ENCODE measurements at places on chromosomes 12 and 14.

GRCh38 chr12:39327510-39327909 is 115.4 kb downstream of the KIF21A start:
- DNase-seq, result no peak

DNA sequence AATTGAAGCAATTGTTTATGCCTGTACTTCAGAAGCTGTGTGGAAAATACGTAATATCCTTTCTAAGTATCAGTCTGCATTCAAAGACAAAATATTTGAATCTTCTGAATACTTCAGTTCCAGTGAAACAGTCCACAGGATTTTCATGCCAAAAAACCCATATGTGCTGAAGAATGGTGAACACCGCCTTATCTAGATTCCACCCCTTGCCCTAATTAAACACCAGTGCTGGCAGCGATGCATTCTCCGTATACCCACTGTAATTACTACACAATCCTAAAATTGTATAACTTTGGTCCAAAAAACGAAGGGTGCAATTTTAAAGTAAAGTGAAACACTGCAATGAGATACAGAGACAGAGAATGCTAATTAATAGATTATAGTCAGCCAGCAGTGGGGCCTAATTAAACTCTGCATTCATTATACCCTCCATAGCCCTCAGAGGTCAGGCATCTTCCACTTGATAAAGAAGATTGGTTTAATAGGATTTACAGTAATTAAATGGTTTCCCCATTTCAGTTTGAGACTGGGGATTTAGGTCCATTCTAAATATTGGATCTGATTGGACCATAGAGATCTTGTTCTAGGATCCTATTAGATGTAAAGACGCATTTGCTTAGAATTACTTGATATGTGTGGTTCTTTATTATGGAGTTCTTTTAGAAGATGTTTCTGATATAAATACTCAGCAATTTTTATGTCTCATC is 43.9 kb downstream of the ERC1 start:
- DNase-seq, result no peak

DNA sequence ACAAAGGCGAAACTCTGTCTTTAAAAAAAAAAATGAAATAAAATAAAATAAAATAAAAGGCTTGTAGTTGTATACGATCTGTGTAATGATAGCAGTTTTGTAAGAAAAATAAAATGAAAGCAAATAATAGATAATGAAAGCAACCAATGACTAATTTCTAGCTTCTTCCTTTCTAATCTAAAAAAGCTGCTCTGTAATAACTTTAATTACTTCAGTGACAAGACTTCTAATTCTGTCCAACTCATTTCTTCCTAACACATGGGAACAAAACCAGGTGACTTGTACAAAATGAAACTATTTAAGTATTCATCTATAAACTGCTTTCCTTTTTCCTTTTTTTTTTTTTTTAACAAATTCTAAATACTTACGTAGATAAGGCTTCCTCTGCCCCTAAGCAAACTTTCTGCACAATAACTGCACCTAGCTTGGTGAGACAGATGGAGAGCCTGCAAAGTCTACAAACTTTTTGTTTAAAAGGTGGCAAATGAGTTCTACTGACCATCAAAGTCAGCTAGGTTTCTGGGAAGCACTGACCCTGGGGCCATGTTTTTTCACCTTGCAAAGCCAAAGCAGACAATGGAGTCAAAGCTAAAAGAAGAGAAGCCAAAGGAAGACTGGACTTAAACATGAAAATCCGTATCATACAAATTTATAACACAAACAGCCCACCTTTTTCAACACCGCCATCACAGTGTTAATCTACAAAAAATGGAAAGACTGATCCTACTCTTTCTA is 28.2 kb downstream of the DENND5B start:
- no peak for DNase-seq

DNA sequence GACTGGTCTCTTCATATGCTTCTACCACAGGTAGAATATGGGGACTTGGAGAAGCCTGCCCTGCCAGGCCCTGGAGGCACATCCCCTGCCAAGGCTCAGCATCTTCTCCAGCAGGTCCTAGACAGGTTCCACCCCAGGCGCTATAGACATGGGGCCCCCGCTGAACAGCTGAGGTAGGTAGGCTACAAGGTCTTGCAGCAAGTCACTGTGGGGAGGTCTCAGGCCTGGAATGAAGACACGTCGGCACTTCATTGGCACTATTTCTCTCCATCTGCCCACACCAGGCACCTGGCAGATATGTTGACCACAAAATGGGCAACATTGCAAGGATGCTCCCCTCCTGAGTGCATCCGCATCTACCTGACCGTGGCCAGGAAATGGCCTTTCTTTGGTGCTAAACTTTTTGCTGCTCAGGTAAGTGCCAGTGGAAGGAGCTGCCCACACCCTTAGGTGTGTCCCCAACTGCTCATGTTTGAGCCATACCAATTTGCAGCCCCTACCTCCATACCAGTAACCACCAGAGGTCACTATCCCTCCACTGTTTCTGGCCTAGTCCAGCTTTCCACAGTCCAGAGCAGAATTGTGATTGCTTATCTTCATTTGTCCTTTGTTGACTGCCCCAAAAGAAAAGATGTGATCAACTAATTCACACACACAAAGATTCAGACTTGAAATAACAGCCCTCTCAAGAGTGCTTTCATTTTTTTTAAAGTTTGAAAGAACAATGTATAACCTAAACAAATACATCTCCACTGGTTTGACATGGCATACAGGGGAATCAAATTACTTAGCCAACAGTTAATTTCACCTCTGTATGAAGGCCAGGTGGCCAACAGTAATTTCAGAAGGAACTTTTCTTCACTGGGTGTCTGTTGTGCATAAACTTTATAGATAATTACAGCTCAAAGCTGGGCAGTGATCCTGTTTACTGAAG is 16.1 kb downstream of the PIGH start:
- no peak for DNase-seq

DNA sequence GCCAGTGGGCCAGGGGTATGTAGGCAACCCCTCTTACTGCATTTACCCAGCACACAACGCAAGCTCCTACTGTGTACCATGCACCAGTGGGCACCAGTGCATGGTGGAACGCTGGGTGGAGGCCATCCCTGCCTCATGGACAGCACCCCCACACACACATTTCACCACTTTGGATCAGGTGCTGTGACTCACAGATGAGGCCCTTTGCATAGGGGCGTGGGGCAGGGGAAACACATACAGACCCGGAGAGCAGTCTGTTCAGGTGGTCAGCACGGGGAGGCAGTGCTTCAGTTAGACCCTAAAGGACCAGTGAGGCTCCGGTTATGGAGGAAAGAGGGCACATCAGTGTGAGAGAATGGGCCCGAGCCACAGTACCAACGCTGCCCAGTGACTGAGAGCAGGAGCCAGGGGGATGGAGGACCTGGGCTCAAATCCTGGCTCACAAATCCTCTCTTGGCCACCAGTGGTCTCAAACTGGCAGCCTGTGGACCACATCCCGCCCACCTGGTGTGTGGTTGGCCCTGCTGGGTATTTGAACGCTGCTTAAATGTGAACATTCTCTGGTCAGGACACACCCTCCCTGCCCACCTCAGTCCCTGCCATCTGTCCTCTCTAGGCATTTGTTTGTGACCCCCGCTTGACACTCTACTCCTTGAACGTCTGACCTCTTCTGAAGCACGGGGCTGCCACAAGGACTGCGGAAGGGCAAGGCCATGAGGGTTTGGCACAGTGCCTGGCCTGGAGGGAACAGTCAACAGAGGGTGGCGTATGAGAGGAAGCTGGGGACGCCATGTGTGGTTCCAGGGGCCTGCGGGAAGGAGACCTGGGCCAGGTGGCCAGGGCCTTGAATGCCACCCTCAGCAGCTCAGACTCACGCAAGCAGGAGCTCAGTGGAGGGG is 46.7 kb downstream of the FAM222A start:
- DNase-seq, result no peak

GRCh38 chr12:45349916-45350315 is 134.0 kb downstream of the ANO6 start:
- DNase-seq, result no peak

DNA sequence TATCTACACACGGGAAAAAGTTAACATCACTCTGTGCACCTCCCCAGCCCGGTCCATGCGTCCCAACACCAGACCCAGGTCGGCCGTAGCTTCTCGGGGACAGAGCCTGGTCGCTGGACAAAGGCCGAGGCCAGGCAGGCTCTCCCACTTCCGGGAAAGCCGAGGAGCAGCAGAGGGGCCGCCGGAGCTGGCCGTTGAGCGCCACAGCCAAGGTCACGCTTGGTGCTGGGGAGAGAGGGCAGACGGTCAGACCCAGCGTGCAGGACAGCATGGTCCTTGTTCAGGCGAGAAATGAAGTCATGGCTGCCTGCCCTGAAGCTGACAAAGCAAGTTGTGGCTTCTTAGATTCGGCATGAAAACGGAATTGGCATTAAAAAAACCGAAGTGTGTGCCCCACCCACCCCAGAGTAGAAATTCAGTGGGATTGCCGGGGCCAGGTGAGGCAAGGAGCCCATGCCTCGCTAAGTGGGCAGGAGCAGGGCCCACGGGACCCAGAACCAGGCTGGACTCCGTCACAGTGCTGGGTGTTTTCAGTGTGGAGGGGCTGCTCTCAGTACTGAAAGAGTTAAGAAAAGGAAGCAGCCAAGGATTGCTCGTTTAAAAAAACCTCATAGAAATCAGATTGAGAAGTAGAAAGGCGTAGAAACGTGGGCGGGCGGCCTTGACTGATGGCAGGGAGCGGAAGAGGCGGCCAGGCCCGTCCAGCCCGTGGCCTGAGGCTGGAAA is 4.3 kb downstream of the ARL6IP4 start:
- no peak for DNase-seq

DNA sequence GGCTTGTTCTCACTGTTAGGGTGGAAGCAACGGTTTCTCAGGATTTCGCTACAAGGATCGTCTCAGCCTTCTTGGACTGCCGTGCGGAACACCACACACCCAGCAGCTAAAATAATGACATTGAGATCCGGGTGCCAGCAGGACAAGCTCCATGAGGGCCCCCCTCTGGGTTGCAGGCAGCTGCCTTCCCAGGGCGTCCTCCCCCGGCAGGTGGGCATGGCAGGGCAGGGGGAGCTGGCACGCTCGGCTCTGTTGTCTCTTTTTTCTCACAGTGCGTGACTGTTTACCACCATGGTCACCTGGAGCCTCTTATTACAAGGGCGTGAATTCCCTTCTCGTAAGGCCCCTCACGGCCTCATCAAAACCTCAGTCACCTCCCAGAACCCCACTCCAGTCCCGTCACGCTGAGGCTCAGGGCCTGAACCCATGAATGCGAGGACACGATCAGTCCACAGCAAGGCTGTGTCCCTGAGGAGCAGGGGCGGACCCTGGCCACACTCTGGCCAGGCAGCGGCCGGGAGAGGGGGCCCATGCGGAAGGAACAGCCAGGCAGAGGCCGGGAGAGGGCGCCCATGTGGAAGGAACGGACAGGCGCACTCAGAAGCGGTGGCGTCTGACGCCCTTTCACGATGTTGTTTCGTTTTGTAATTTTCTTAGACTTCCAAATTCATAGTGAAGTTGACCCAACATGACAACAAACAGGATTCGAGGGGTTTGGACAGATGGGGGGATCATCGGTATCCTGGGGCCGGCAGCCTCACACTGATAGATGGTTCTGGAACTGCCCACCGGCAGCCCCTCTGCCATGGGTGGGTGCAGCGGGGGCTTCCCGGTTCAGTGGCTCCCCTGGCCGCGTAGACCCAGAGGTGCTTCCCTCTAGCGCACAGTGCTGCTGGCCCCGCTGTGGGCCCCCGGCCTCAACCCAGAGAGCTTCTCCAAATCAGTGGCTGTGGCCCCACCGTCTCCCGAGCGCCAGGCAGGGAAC is 10.0 kb downstream of the LRCOL1 start:
- no peak for DNase-seq

DNA sequence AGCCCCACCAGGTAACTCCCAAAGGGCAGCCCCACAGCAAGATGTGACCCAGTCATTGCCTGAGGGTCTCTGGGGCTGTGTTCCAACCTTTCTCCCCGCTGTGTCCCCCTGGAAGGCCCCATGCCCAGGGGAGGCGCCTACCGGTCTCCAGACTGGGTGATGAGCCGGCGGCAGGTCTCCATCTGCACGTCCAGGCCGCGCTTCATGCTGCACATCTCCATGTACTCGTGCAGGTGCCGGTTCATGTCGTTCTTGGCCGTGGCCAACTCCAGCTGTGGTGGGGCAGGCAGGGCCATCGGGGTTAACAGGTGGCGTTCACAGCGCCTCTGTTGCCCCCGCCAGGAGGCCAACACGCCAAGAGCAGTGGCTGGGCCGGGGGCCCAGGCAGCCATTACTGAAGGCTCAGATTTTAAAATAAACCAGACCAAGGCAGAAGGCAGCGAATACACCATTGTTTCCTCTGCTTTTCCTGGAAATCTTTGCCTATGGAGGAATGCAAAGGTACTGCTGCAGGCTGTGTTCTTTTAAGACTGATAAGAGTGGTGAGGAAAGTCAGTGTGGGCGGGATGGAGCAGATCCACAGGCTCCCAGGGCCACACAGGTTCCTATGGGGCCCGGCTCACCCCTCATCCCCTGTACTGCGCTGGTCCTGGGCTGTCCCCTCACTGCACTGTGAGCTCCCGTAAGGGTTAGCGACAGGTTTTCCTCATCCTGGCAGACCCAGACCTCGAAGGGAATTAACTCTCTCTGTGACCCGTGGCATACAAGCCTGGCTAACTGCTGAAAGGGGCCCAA is 7.3 kb downstream of the GAPDH start:
- no peak for DNase-seq

All from KG1 (cell line).